ENCODE measurements at places on chromosomes 6 and 20.

GRCh38 chr6:100230953-100231316, 233.8 kb downstream of the SIM1 start:
- DNase-seq = no peak

- no peak for DNase-seq
These were observed 128.5 kb downstream of the QRSL1 start for GRCh38 chr6:106757722-106758467.

- no peak for DNase-seq
These were observed 83.6 kb downstream of the PAK5 start for GRCh38 chr20:9755301-9755700.

- DNase-seq = no peak
These were observed 231.2 kb downstream of the ANKRD60 start for GRCh38 chr20:57996936-57997890.

DNA sequence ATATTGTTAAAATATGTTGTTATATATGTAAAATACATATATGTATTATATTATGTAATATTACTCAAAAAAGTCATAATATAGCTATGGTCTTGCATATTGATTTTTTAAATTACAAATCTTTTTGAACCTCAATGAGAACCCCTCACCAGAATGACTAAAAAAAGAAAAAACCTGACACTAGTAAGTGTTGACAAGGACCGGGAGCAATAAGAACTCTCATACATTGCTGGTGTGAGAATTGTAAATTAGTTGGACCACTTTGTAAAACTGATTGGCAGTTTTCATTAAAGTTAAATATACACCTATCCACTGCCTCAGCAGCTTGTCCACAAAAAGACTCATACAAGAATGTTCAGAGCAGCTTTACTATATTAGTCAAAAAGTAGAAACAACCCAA, 280.0 kb downstream of the BMP7 start:
- no peak for DNase-seq

Data from NB4 (cell line).